Fibroblast of lung (primary cell): ENCODE measurements at places on chromosomes 12 and 14.

DNA sequence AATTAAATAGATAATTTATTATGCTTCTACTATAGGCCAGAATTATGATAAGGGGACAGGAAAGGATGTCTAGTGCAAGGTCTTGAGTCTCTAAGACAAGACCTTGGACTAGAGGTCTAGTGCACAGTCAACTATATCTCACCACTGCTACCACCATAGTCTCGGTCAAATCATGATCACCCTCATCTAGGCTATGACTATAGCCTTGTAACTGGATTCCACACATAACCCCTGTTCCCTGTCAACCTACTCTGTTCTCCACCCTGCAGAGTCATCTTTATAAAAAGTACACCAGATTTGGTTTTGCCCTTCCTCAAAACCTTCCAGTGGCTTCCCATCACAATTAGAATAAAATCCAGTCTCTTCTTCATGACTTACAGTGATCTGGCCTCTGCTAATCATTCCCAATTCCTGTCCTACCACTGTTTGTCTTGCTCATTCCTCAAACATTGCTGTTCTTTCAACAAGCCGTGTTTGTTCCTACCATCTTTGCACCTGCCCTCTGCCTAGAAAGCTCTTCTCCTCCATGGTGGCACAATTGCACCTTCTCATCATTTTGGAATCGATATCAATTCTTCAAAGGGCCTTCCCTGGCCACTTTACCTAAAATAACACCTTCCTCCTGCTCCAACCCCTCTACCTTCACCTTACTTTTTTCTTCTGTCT is 169.4 kb downstream of the FOXN3 start:
- no peak for DNase-seq

GRCh38 chr12:124752437-124753227 is 111.0 kb downstream of the SCARB1 start:
- no peak for DNase-seq

GRCh38 chr12:76236640-76237039 is 111.6 kb downstream of the BBS10 start:
- peak; percentile 84 for DNase-seq

- DNase-seq: peak; percentile 5
Measured at GRCh38 chr12:77998236-77998786, 167.6 kb downstream of the NAV3 start.
